Naive thymus-derived CD8-positive, alpha-beta T cell (primary cell): ENCODE measurements at places on chromosomes 1 and 21.
A peak's percentile ranks its signal among the peaks of the same experiment; 100 is the strongest.

DNA sequence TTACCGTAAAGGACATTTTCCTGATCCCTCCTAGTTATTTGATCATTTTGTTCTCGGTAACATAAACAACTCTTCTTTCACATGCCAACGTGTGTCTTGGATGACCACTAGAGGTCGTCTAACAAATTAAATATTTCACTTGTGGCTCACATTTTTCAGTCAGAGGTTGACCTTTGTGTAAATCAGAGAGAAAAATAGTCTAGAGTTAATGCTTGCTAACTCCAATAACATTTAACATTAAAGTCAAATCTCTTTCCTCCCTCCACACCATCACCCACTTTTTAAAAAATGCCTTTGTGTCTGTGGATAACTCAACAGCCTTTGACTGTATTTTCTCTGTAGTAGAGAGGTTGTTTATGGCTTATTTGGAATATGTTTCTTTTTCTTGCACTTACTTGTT is 220.5 kb upstream of the B3GALT2 start:
- DNase-seq = no peak

- DNase-seq = no peak
Measured at GRCh38 chr1:47471163-47471562, 33.3 kb downstream of the FOXD2 start.

DNA sequence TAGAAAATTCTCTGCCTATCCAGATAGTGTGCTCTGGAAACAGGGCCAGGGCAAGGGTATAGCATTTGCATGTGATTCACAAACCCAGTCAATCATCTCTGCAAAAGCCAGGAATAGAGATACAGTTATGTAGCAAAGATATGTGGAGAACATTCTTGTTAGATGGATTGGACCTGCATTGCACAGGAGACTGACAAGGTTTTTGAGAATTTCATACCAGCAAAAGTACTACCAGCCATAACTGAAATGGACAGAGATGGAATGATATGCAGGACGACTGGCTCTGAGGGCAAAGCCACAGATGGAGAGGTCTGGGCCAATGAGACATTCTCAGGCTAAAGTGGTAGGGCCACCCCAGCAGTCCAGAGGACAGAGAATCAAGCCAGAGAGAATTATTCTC is 24.7 kb downstream of the SCMH1 start:
- no peak for DNase-seq

DNA sequence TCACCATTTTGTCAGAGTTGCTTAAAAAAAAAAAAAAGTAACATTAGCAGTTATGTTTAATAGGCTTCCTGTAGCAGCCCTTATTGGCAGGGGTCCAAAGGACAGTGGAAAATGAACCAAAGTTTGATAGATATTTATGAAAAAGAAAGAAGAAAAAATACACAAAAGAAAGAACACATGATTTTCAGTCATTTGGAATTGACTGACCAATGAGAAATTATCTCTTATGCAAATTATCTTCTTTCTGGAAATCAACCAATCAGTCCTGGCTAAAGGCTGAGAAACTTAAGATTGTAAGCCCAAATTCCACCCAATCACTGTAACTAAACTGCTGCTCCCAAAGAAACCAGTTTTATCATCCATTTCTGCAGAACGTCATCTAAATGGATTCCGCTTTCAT is 282.4 kb downstream of the TM2D1 start:
- no peak for DNase-seq

DNA sequence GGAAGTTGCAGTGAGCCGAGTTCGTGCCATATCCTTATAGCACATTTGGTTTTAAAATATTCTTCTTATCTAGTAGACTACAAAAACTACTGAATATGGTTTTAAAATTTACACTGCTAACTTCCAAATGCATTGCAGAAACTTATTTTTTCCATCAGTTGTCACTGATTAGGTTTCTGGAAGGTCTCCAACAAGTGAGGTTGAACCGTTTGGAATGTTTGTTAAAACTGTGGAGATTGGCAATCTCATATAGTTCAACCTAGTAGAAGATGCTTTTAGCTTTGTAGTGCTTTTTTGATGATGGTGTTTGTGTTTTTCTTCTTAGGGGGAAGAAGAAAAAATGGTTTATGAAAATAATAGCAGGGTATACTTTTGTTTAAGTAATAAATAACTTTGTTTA is 12.9 kb downstream of the CENPF start:
- no peak for DNase-seq

DNA sequence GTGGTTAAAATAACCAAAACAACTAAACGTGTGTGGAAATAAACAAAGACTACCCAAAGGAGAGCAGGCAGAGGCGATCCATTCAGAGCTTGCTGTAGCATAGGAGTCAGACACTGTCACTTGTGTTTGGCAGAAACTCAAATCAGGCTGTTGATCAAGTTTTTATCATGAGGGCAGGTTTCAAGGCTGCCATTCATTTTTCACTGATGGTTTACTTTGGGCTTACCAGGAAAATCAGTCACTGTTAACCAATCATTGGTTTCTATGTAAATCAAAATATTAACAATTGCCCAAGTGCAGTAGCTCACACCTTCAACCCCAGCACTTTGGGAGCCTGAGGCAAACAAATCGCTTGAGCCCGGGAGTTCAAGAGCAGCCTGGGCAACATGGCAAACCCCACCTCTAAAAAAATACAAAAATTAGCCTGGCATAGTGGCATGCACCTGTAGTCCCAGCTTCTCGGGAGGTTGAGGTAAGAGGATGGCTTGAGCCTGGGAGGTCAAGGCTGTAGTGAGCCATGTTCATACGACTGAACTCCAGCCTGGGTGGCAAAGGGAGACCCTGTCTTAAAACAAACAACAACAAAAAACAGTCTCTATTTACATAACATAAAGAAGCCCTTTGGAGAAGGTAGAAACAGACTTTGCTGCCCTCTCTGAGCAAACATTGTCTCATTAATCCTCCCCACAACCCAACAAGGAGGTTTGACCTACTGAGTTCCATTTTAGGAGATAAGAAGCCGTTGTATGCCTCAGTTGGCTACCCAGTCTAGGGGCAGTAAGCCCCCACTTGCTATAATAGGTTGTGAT is 21.1 kb upstream of the ETS2 start:
- DNase-seq = no peak

GRCh38 chr1:103256490-103256889 is 148.2 kb upstream of the COL11A1 start:
- no peak for DNase-seq

DNA sequence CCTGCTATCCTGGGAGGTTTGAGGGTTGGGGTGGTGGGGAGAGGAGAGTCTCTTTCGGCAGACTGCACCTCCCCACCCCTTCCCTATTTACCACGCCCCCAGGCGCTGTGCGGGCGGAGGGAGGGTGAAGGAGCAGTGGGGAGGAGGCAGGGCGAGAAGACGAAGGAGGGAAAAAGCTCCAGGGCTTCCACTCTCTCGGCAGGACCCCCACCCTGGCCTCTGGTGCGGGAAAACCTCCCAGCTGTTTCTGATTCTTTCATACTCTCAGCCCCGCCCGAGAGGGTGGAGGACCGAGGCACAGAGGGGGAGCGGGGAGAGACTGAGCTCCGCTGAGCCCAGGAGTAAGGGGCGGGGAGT is 866 bp upstream of the WNT2B start:
- no peak for DNase-seq

GRCh38 chr1:228118040-228118439 is 8.9 kb upstream of the MRPL55 start:
- DNase-seq = no peak

DNA sequence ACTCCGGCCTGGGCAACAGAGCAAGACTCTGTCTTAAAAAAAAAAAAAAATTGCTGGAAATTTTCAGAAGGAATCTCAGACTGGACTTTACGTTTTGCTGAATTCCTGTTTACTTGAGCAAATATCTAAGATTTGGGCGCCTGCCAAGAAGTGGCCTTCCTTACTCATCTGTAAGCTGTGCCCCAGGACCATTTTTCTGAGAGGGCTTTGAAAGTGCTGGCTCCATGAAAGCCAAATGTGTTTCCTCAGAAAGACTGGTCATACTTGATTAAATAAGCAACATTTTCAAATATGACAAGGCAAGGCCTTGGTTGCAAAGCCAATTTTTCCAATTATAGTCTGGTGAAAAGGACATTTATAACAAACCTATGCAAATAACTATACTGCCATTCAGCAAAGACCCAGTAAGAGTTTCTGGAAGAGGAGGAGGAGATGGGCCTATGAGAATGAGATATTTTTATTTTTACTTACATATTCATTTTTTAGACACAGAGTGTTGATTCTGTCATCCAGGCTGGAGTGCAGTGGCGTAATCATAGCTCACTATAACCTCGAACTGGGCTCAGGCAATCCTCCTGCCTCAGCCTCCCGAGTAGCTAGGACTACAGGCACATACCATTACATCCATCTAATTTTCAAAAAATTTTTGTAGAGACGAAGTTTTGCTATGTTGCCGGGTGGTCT is 56.3 kb upstream of the HTR1D start:
- DNase-seq = no peak

DNA sequence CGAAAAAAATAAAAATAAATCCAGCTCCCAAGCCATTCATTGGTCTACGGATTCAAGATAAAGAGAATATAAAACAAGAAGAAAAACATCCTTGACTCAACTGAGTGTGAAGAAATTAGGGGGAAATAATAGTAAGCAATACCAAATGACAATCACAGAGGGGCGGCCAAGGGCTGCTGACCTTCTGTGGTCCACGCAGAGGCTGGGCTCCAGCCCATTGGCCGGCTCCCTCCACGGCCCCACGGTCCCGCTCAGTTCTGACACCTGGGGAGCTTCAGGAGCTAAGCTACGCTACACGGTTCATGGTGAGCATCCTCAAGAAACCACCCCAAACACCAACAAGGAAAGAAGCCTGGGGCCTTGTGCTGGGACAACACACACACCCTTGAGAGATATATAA is 400 bp upstream of the KRTAP10-12 start:
- DNase-seq = no peak

DNA sequence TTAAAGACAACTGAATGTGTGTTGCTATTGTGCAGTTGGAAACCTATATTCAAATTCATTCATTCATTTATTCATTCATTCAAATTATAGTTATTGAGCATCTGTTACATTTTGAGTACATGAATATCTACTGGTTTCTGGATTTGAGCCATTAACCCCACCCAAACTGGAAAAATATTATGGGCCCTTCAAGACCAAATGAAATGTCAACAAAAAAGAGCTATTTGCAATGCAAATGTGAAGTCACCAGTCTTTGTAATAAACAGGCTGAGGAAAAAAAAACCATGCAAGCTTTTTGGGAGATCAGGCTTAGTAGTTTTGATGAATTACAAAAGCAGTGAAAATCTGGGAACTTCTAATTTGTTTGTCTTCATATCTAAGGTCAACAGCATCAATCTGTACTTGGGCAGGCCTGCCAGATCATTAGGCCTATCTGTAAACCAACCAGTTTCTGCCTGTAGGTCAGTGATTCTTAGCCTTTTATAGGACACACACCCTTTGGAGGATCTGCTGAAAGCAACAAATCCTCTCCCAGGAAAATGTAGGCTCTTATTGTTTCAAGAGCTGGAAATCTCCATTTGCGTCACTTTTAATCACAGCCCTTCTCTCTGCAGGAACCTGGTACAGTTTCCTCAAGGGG is 134.7 kb downstream of the FAM78B start:
- no peak for DNase-seq

DNA sequence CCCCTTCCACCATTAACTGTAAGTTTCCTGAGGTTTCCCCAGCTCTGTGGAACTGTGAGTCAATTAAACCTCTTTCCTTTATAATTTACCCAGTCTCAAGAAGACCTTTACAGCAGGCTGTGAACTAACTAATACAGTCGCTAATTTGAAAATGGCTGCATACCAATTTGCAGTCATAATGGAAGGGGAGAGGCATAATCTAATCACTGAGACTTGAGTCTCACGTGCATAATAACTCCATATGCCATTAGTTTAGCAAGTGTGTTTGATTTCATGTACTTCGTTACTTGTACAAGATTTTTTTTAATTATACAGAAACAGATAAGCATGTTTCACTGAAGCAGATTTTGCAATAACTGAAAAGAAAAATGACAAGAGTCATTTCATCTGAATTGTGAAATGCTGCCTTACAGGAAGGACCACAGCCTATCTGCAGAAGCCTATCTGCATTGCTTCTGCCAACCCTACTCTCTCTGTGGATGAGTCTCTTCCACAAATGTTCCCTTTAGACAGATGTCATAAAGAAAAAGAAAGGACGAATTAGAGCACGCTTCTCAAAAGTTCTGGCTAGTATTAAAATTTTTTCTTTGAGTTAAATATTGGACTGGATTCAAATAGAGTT is 99.1 kb downstream of the PTGER3 start:
- no peak for DNase-seq

- no peak for DNase-seq
Measured at GRCh38 chr1:62436039-62436465, 797 bp upstream of the USP1 start.

DNA sequence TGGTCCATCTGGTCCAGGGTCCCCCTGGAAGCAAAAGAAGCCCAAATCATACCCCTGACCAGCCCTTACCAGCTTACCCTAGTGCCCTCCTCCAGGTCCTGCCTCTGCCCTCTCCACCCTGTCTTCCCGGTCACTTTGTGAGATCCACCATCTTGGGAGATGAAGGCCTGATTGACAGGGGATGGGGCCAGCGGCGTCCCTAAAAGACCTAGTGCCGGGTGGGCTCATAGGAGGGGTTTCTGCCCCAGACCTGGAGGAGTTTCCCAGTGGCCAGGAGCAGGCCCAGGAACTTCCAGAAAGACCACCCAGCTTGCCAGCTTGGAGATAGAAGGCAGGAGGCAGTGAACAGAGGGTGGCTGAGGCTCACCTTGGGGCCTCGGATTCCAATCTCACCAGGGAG is 5.4 kb downstream of the COL9A2 start:
- DNase-seq = no peak

- DNase-seq = peak; percentile 58
Measured at GRCh38 chr1:110783292-110783918, 89.5 kb upstream of the CD53 start.

- DNase-seq = no peak
Measured at GRCh38 chr1:161484613-161485012, 20.6 kb upstream of the FCGR2A start.

DNA sequence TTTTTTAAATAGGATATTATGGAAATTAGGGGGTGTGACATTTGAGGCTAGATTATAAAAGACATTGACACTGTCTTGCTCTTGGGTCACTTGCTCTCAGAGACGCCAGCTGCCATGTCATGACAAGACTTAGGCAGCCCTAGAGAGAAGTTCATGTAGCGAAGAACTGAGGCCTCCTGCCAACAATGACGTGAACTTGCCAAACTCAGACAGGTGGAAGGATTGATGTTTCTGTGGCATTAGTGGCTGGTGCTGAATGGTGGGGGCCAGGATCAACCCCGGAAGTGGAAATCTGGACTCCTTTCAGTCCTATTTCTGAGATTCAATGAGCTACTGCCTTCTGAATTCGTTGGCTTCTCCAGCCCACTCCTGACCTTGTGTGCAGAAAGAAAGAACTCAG is 14.7 kb downstream of the NCF2 start:
- DNase-seq = no peak

- no peak for DNase-seq
Measured at GRCh38 chr1:56502700-56503245, 76.6 kb downstream of the PLPP3 start.

DNA sequence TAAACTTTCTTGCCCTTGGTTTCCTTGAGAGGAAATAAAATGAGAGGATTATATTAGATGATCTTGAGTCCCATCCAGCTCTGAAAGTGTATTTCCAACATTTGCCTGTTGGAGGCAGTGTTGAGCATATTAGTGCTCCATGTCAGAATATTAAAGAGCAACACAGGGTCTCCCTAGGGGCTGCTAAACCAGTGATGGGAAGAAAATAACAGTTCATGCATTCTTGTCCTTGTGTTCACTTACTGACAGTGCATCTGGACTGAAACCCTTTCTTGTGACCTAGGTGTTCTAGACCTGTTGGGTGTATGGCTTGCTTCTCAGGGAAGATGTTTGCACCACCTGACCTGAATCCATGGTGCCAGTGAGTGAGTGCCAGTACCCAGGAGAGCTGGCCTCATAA is 124.7 kb upstream of the KIAA0040 start:
- no peak for DNase-seq

- no peak for DNase-seq
Measured at GRCh38 chr21:44429894-44430293, 25.4 kb upstream of the LRRC3 start.
